ENCODE measurements at places on chromosomes 3 and 15. TPM values are rescaled to one million over a fixed set of nuclear protein-coding genes. Genes with fewer than 3 reads are reported as not detected.

Gene CDC25A
- 10.9 TPM for total RNA-seq

Gene CCR1
- total RNA-seq = not detected

Gene ITIH3
- 0.05 TPM for total RNA-seq

Gene ITGA11
- 5.3 TPM for total RNA-seq

Gene PLCB2
- total RNA-seq = 1.3 TPM

Gene FILIP1L
- total RNA-seq = 0.45 TPM

Gene ALPK3
- 0.03 TPM for total RNA-seq

Gene SH3GL3
- total RNA-seq = 0.73 TPM
